H9 (cell line): ENCODE measurements at places on chromosomes 2 and 18. TPM values are rescaled to one million over a fixed set of nuclear protein-coding genes. Genes with fewer than 3 reads are reported as not detected.

DNA sequence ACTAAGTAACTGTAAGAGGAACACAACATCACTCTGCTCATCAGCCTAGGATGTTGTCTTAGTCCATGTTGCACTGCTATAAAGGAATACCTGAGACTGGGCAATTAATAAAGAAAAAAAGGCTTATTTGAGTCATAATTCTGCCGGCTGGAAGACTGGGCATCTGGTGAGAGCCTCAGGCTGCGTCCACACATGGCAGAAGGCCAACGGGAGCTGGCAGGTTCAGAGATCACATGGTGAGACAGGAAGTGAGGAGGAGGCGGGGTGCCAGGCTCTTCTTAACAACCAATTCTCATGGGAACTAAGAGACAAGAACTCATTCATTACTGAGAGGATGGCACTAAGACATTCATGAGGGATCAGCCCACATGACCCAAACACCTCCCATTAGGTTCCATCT, 46.8 kb downstream of the EPG5 start:
- DNase-seq, result no peak

DNA sequence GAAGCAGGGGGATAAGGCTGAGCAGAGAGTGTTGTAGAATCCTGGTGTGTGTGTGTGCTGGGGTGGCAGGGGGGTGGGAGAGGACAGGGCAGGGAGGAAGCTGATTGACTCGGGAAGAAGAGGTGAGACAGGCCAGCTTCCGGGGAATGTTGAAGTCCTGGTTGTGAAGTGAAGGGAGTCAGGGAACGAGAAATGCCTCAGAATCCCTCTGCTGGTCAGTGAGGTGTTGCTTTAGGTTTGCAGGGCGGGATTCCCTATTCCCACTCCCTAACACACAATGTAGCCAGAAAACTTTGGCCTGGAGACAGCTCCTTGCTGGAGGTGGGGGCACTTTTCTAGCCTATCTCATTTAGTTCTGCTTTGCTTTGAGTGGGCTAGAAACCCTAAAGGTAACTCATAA, 265.1 kb downstream of the HAUS1 start:
- DNase-seq, result peak; percentile 55

DNA sequence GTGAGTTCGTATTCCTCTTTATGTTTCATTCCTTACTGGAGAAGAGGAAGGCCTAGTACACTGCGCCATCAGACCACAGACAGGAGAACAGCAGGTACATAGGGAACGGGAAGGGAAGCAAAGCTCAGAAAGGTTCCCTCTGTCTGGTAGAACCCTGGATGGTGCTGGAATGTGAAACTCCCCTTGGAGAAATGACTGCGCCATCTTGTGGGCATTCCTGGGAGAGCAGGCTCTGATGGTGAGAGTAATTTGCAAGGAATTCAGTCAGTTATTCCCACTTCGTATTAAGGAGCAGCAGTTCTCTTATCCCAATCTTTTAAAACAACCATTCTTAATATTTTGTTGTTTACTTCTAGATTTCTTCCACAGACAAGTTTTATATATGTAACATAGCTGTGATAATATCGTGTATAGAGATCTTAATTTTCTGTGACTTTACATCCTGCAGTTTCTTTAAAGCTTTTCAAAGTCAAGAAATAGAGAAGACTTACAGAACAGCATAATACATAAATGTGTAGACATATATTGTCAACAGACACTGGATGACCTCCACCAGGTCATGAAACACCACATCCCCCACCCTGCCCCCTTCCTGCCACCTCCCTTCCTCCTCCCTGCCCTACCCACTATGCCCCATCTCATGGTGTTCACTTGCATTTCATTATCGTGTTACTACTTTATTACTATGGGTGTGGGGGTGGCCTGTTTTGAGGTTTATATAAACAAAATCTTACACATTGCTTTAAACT, 83.9 kb downstream of the ARHGEF4 start:
- peak; percentile 83 for DNase-seq

DNA sequence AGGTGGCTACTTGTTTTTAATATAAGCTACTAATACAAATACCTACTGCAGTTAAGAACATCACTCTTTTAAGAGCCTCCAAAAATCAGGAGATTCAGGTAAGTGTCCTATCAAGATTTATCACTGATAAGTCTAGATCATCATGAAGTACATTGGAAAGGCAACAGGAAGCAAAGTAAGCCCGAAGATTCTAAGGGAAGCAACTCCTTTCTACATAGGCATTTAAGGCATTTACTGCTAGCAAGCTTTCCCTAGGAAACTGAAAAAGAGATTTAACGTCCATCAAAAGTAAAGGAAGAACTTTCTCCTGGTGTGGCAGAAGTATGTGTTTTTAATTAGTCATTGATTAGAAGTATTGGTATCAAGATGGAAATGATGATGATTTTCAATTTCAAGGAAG, 3.7 kb downstream of the STK17B start:
- no peak for DNase-seq

DNA sequence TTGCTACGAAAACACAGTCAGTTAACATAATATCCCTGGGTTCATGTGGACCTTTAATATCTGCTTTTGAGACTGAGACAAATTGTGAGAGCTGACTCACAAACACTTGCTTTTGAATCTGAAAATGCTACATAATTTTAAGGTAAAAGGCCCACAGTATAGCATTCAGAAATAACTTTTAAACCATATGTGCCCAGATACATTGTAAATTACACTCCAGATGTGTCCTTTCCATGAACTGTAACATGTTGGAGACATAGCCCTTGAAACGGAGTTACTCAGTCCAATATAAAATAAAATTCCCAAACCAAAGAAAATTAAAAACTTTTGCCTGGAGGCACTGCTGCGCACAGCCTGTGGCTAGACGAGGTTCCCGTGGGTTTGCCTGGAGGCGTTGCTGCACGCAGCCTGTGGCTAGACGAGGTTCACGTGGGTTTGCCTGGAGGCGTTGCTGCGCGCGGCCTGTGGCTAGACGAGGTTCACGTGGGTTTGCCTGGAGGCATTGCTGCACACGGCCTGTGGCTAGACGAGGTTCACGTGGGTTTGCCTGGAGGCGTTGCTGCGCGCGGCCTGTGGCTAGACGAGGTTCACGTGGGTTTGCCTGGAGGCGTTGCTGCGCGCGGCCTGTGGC, 131.9 kb upstream of the ALKAL2 start:
- DNase-seq, result no peak

GRCh38 chr2:237920673-237921072, 46.1 kb upstream of the UBE2F start:
- no peak for DNase-seq

GRCh38 chr2:233411162-233411561, 56.9 kb downstream of the DGKD start:
- DNase-seq, result no peak

GRCh38 chr2:112661656-112662305, 16.0 kb downstream of the SLC20A1 start:
- no peak for DNase-seq

DNA sequence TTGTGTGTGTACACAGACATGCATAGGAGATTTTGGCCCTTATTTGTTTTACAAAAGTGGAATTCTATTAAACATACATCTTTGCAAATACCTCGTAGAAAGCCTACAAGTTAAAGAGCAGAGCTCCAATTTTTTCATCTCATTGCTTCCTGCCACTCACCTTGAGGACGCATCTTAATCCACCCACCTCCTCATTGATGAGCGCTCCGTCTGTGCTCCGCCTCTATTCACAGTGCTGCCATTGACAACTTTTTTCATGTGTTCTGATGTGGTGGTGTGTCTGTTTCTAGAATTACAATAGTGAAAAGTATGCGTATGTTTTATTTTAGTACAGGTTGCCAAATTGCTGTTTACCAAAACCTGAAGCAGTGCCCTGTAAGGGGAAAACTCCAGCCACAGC, 36.3 kb downstream of the NEURL3 start:
- no peak for DNase-seq

DNA sequence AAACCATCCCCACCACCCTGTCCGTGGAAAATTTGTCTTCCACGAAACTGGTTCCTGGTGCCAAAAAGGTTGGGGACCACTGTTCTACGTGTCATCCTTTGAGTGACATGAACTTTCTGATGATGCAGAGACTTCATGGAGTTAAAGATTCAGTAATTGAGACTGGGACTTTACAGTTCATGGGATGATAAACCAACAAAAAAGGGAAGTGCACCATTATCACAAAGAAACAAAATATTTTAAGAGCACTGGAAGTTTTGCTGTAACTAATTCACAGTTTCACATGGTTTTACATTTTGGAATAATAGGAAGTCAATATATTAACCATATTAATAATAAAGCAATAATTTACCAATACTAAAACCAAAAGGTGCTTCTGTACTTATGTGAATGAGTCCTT, 126.8 kb downstream of the AQP4 start:
- DNase-seq, result no peak

DNA sequence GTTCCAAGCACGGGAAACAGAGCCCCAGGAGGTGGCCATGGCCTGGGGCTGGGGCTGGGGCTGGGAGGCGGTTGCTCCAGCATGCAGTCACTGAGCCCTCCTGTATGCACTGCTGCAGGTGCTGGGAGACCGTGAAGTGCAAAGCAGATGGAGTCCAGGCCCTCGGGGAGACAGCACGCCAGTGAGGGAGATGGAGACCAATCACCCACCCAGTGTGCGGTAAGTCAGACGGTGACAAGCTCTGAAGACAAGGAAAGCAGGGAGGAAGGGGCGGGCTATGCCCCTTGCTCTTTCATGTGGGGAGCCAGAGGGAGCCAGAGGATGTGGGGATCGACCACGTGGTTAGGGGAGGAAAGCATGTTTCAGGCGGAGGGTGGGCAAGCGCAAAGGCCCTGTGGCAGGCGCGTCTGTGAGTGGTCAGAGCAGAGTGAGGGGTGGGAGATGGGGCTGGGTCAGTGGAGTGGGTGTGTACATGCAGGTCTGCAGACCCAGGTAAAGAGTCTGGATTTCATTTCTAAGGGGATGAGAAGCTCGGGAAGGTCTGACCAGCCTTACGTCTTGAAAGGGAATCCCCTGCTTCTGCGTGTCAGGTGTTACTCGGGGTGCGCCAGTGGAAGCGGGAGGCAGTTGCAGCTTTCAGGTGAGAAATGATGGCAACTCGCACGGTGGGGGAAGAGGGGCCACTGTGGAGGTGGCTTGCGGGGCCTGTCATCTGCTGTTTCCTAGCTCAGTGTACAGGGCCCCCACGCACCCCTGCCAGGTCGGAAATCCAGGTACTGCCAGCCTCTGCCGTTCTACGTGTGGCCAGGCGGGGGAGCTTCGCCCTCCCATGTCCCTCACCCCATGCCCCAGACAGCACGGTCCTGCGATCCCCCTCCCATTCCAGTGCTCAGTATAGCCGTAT, 19.4 kb downstream of the RRM2 start:
- DNase-seq, result peak; percentile 72

- DNase-seq, result no peak
Observed at GRCh38 chr18:72161691-72162090, 382.5 kb downstream of the CBLN2 start.

- no peak for DNase-seq
Observed at GRCh38 chr2:231300722-231301076, 94.8 kb upstream of the B3GNT7 start.

DNA sequence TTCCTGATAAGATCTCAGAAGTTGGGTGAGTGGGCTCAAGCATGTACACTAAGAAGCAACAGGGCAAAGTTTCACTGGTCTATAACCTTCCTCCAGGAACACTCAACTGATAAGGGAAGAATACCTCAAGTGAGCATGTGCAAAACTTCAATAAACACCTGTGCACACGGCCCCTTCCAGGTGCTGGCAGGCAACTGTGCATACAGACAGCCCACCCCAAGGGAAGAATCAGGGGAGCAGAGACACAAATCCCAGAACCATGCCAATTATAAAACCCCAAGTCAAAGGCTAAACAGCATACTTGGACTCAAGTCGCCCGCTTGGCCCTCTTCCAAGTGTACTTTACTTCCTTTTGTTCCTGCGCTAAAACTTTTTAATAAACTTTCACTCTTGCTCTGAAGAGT, 85.9 kb upstream of the RTN4 start:
- no peak for DNase-seq

DNA sequence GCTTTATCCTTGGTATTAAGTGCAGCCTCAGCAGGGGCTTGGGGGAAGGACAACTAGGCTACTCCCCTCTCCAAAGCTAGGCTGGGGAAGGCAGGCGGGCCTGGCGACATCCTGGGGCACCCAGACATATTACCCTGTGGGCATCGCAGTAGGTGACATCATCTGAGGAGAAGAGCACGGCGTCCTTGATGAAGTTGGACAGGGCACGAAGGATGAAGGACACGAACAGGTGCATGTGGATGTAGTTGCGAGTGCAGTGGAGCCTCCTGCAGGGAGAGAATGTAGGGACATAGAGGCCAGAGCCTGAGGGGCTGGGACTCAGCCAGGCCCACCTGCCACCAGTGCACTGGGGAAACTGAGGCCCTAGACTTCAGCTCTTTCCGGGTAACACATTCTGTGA, 32.3 kb downstream of the TMEM37 start:
- no peak for DNase-seq

DNA sequence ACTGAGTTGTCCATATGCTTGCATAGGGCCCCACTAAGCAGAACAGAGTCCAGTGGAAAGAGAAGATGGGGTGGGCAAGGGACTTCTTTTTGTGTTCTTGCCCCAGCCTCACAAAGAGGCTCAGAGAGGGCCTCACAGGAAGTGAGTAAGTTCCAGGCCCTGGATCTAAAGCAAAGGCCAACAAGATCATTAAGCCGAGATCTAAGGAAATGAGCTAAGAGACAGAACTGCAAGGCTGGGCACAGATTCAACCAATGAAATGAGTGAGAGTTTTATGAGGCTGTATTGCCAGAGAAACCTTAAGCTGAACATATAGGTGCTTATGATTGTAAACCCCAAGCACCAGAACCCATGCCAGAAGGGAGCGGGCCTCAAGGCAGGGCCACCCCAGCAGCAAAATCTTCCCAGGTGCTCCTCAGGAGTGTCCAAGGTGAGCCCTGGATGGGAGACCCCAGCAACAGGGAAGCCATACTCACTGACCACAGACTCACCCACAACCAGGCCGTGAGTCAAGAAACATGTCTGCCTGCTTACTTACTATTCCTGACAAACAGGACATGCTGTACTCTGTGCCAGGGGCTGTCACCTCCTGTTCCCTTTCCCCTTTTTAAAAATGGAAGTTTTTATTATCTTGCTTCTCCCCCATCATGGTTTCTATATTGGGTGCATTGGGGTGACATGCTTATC, 40.2 kb downstream of the SLC14A1 start:
- no peak for DNase-seq

DNA sequence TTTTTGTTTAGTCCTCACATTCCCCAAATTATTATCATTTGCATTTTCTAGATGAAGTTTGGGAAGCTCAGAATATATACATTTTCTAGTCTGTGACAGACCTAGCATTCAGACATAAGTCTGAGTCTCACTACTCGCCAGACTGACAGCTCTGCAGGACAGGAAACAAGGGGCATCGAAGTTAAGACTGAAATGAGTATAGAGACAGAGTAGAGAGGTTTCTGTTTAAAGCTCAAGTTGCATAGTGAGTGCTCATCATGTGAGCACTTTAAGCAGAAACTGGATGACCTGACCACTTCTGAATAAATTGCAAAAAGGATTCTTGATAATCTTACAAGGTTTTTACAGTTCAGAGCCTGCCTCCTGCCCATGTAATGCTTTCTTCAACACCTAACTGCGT, 1.1 kb downstream of the HADHB start:
- no peak for DNase-seq

GRCh38 chr18:6605115-6605869, 124.2 kb upstream of the ARHGAP28 start:
- no peak for DNase-seq

COL4A4 gene
- total RNA-seq, result 0.92 and 1.2 TPM in 2 replicates

AOX1 gene
- total RNA-seq, result 3.5 and 4.8 TPM in 2 replicates

NAT8 gene
- not detected in 2 replicates for total RNA-seq

KCNG3 gene
- 16.5 and 17.0 TPM in 2 replicates for total RNA-seq

TSHZ1 gene
- total RNA-seq, result 0.15 and 0.24 TPM in 2 replicates

VWC2L gene
- total RNA-seq, result not detected in 2 replicates

SLC39A10 gene
- 156 and 161 TPM in 2 replicates for total RNA-seq

VRK2 gene
- total RNA-seq, result 22.6 and 23.8 TPM in 2 replicates

TOGARAM2 gene
- 0.18 and 0.83 TPM in 2 replicates for total RNA-seq
